ENCODE measurements at places on chromosomes 11 and 22. TPM values are rescaled to one million over a fixed set of nuclear protein-coding genes. Genes with fewer than 3 reads are reported as not detected.

Gene BIRC3
- 85.6 TPM for total RNA-seq

Gene OR51B5
- not detected for total RNA-seq

DNA sequence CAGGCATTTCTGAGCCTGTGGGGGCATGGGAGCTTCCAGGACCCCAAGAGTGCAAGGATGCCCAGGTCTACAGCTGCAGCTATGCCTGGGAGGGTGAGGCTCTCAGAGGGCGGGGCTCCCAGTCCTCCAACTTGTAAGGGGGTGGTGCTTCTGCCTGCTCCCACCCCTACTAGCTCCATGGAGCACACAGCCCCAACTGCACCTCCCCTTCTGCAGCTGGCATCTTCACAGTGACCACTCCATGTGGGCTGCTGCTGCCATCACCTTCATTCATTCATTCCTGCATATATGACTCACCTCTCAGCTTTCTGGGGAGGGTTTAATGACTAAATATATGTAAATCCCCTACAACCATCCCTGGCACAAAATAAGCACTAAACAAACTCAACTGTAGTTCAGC lies 43.8 kb downstream of the CHST1 start:
- no peaks in the 10 kb centered on the region for H3K4me1 ChIP-seq
- DNase-seq: no peak

GRCh38 chr22:25786165-25786564 lies 44.2 kb downstream of the MYO18B start:
- no peaks in the 10 kb centered on the region for H3K4me1 ChIP-seq
- H3K27ac ChIP-seq: no peak overlapping the region
- DNase-seq: no peak
- H3K36me3 ChIP-seq: no peaks in the 10 kb centered on the region
- peaks cover 100% of the 10 kb centered on the region for H3K27me3 ChIP-seq

GRCh38 chr11:13966013-13966412 lies 3.5 kb downstream of the SPON1 start:
- H3K27ac ChIP-seq: no peak overlapping the region
- no peak for DNase-seq
- peaks cover 53% of the 10 kb centered on the region for H3K27me3 ChIP-seq
- H3K36me3 ChIP-seq: no peaks in the 10 kb centered on the region

DNA sequence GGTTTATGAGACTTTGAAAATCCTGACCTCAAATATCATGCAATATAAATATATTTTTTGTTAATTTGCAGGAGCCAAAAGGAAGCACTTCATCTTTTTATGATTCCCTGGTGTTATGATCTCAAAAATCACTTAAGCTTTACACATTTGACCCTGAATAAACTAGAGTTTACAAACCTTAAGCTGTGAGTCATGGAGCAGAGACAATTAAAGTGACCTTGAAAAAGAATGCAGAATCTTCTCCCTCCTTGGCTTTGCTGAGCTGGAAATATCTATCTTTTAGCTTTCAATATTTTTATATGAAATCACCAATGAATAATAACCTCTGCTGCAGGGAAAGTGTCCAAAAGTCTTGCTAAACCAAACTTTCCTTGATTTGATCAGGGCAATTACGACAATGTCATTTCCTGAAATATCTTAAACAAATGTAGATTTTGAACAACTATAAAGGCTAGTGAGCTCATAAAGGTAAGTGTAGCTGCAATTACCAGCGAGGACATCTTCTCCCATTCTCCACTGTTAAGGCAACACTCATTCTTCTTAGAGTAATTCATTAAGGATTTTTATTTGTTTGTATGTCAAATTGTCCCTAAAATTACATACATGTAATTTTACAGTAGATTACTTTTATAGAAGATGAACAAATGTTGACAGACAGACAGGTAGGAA lies 747.0 kb upstream of the LUZP2 start:
- no peaks in the 10 kb centered on the region for H3K4me1 ChIP-seq
- H3K27me3 ChIP-seq: no peaks in the 10 kb centered on the region
- H3K36me3 ChIP-seq: no peaks in the 10 kb centered on the region
- H3K27ac ChIP-seq: no peak overlapping the region

DNA sequence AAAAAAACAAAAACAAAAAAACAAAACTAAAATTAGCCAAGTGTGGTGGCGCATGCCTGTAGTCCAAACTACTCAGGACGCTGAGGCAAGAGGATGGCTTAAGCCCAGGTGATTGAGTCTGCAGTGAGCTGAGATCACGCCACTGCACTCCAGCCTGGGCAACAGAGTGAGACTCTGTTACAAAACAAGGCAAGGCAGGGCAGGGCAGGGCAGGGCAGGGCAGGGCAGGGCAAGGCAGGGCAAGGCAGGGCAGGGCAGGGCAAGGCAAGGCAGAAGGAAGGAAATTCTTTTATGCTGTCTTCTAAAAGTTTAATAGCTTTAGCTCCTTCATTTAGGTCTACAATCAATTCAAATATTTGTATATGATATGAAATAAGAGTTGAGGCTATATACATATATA lies 50.1 kb upstream of the RASSF10 start:
- no peak for DNase-seq
- no peaks in the 10 kb centered on the region for H3K36me3 ChIP-seq
- no peak overlapping the region for H3K27ac ChIP-seq
- H3K4me1 ChIP-seq: peaks cover 5% of the 10 kb centered on the region

GRCh38 chr11:71472941-71473792 lies 20.2 kb downstream of the NADSYN1 start:
- DNase-seq: no peak
- H3K4me3 ChIP-seq: no peak overlapping the region
- H3K27ac ChIP-seq: no peak overlapping the region
- H3K27me3 ChIP-seq: no peaks in the 10 kb centered on the region
- no peaks in the 10 kb centered on the region for H3K4me1 ChIP-seq

DNA sequence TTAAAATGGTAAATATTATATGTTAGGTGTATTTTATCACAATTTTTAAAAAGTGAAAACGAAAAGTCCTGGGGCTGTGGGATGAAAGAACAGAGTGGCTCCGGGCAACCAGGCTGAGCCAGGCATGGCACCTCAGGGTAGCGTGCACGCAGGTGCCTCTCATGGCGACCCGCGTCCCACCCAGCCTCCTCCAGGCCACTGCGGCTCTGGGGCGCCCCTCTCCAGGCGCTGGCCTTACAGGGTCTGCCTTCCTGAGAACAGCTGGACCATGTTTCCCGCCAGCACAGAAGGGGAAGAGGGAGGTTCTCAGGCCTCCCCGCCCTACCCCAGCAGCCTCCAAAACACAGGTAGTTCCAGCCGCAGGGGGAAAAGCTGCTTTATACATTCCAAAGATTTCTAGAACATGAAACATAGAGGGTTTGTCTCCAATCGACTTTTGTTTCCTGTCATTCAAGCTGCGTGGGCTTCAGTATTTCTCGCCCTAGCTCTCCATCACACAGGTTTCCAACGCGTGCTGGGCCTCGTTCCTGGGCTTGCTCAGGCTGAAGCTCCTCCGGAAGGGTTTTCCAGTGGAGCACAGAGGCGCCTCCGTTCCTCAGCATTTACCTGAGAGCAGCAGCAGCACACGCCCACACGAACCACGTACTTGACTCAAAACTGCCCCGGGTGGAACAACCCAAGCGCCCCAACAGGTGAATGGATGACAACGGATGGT lies 10.5 kb downstream of the EHD1 start:
- no peak overlapping the region for H3K27ac ChIP-seq
- peaks cover 44% of the 10 kb centered on the region for H3K36me3 ChIP-seq
- H3K4me3 ChIP-seq: peak overlapping the region; percentile 15
- no peaks in the 10 kb centered on the region for H3K27me3 ChIP-seq
- DNase-seq: no peak
- peaks cover 62% of the 10 kb centered on the region for H3K4me1 ChIP-seq

All from Calu3 (cell line).